ENCODE measurements at places on chromosomes 7 and 10.

- DNase-seq, result no peak
These were observed 110.0 kb upstream of the C7orf33 start for GRCh38 chr7:148480479-148481146.

DNA sequence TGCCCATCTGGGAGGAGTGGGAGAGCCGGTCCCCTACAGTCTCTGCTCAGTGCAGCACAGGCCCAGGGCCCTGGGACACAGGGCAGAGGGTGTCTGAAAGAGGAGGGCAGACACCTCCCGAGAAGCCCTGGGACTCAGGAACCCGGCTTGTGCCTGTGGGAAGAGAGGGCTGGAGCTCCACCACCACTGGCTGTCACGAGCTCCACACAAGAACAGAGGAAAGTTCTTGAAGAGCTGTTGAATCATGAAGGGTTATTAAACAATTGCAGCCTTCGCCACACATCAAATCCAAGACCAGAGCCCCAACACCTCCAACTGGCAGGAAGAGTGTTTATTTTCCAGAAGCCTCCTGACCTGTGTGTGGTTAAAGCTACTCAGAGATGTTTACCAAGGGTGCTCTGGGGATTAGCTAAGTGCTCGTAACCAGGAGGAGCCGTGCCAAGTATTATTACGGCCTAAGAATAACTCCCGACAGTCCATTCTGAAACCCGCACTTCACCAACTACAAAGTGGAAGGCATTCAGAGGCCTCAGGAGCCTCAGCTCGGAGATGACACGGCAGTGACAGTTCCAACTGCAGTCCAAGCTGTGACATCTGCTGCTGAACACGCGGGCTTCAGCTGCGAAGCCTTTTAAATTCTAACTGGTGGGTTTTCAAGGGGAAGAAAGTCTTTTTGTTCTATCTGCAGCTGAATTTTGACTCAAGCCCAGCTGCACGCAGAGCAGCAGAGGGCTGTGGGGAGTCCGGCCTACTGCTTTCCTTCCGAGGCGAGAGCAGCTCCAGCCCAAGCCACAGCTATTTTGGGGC, 75.1 kb downstream of the MAD1L1 start:
- DNase-seq, result no peak

- no peak for DNase-seq
These were observed 302.7 kb downstream of the RPS24 start for GRCh38 chr10:78336402-78336791.

DNA sequence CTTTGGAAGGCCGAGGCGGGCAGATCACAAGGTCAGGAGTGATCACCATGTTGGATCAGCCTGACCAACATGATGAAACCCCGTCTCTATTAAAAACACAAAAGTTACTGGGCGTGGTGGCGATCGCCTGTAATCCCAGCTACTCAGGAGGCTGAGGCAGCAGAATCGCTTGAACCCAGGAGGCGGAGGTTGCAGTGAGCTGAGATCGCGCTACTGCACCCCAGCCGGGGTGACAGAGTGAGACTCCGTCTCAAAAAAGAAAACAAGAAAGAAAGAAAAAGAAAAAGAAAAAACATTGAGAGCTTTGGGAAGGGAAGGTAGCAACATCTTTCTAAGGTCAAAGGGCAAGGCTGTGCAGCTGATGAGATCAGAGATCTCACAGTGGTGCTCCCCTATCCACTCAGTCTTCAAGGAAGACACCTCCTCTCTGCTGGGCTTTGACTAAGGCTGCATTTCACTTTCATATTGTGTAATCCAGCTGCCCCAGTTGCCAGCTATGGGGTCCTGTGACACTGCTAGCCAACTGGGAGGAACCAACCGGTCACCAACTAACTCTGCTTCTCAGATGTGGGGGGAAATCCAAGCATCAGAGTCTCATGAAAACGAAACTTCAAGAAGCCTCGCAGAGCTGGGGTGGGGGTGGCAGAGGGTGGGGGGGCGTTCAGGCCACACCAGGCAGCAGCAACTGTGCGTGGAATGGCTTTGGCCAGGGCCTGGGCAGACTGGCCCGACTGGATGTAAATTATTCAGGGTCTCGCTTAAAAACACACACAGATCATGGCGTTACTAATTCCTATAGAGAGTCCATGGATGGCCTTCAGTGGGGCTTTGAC, 1.5 kb downstream of the IL15RA start:
- peak; percentile 90 for DNase-seq

DNA sequence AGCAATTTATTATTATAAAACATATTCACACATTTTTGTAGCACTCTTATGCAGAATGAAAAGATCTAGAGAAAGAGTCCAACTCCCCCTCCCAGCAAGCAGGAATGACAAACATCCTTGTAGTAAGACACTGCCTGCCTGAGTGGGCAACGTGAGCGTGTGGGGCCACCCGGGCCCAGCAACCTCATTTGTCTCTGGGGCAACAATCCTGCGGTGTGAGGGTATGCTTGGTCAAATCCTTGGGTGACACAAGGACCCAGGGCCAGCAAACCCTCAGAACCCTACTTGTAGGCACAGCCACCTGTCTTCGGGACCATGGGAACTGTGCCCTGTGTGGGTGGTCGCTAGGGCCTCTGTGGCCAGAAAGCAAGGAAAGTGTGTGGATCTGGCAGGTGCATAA, 10.7 kb downstream of the RHEB start:
- no peak for DNase-seq

- DNase-seq, result peak; percentile 60
These were observed 19.5 kb downstream of the TSPAN33 start for GRCh38 chr7:129163875-129164544.

GRCh38 chr10:109746861-109747260, 176.4 kb downstream of the XPNPEP1 start:
- no peak for DNase-seq

- no peak for DNase-seq
These were observed 29.9 kb downstream of the ADRB1 start for GRCh38 chr10:114073395-114074186.

- DNase-seq, result peak; percentile 69
These were observed 1.3 kb upstream of the SLC26A5 start for GRCh38 chr7:103447073-103447960.

DNA sequence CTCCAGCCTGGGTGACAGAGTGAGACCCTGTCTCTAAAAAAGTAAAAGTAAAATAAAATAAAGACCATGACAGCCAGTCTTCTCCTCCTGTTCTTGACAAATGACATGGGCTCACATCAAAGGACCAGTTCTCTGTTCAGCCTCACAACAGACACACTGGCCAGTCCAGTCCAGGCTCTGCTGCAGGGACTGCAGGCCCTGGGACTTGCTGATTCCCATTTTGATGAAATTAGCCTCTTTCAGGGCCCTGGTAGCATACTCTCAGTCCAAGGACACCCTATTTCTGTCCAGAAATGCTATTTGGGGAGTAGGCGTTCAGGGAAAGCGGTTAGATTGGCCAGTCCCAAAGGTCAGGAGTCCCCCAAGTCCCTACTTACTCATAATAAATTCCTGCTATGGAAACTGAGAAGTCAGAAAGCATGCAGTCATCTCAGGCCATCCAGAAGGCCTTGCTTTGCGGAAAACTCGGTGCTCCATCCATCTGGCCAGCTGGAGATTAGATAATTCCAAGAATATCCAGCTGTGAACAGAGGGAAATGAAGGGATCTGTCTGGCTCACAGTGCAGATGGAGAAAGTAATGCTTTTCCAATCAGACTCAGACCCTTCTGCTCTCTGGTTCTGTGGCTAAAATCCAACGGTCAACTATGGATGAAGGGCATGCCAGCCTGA, 74.4 kb downstream of the RAB11FIP2 start:
- DNase-seq, result no peak

DNA sequence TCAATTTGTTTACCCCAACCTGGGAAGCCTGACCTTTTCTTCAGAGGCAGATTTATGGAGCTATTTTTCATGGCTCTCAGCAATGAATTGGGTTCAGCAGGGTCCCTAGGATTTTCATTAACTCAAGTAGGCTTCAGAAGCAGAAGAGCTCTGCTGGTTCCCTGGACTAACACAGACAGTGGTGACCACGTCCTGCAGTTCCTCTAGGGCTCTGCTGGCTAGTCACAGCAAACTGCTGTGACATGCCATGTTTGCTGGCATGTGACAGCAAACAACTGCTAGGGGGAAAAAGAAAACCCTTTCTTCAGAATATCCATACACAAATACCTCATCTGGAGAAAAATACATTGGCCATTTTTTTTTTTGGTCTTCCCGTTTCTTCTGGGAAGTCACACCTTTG, 13.2 kb downstream of the BAMBI start:
- no peak for DNase-seq

DNA sequence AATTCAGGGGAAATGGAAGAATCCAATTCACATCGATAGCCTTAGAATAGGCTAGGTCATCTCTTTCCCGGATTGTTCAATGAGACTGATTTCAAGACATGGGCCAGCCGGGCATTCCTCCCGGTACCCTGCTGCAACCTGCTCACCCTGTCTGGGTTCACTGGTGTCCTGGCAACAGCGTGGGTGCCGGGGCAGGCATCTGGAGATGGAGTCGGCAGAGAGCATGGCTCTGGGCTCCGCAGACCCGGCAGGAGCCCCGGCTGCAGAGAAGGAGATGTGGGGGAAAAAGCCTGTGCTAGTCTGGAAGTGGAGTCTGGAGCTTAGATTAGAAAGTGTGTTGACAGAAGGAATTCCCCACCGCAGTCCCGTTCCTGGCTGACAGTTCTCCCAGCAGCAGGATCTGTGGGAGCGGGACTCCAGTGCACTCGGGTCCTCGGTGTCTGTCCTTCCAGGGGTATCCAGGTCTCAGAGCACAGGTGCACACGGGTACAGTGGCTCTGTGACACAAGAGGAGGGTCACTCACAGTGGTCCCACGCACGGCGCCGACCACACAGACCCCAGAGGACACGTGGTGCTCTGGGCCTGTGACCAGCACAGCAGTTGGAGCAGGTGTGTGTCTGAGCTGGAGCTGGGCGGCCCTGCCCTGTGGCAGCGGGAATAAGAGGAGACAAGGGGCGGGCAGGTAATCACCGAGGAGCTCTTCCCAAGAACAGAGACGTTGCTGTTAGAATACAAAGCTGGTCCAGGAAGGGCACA, 65.7 kb upstream of the PITRM1 start:
- DNase-seq, result no peak

DNA sequence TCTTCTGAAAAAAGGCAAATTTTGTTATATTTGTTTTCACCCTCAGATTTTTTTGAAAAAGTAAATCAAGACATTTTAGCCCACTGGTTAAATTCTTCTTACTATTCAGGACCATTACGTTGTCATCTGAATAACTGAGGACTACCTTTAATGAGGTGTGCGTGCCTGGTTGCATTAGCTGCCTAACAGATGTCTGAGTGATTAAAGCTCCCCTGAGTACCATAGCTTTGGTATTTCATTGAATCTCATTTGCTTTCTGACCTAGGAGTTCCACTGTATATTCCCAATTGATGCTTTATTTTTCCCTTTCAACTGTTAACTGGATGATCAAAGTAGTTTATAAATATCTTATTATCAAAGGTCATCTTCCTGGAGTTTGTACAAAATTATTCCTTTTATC, 410.0 kb upstream of the SEMA3D start:
- no peak for DNase-seq

GRCh38 chr7:7967886-7968543, 581 bp upstream of the GLCCI1 start:
- no peak for DNase-seq

- no peak for DNase-seq
These were observed 74.6 kb downstream of the WDFY4 start for GRCh38 chr10:48759113-48759901.

- no peak for DNase-seq
These were observed 734.4 kb downstream of the PARD3 start for GRCh38 chr10:34080485-34081346.

DNA sequence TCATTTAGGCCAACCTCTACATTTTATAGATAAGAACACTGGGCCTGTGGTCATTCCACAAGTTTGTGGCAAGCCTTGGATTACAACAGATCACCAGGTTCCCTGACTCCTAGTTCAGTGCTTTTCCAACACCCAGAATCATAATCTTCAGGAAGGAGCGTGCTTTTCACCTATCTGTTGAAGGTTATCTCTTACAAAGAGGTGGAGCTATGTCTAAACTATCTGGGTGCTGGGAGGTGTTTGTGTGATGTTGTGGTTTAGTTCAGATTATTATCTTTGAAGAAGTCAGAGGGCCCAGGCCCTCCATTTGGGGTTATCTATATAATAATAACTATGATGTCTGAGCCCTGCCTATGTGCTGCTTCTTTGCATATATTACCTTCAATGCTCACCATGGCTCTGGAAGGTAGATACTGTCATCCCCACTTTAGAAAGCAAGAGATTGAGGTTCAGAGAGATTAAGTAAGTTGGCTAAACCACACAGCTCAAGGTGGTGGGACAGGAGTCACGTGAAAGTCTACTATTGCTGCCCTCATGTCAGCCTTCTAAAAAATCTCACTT, 24.0 kb downstream of the IL2RA start:
- DNase-seq, result no peak

DNA sequence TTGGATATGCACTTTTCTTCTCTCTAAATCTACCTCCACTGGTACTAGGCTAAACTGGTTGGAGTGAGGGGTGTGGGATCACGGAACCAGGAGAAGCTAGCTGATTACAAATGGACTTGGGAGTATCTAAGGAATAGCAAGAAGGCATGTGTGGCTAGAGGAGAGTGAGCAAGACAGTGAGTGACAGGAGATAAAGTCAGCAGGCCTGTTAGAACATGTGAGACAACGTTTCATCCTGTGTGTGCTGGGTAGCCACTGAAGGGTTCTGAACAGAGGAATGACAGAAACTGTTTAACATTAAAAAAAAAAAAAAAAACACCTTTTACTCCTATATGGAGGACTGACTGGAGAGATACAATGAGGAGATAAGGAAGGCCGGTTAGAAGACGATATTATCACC, 51.7 kb downstream of the ZNF438 start:
- no peak for DNase-seq

GRCh38 chr10:98344589-98345038, 70.4 kb downstream of the PYROXD2 start:
- DNase-seq, result no peak

DNA sequence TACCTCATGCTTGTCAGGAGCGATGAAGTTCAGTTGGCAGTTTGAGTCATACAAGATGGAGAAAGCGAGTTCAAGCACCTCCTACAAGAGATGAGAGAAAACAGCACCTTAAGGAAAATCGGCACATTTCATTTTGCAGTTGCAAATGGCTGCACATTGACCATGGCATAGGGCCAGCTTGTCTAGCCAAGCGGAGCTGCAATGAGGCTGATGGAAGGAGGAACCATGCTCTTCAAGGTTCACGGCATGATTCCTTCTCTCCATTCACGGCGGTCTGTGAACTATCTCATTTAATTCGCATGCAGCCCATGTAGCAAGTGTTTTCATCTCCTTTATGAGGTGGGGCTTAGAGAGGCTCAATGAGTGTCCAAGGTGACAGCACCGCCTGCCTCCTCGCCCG, 137.4 kb upstream of the AOAH start:
- DNase-seq, result no peak

DNA sequence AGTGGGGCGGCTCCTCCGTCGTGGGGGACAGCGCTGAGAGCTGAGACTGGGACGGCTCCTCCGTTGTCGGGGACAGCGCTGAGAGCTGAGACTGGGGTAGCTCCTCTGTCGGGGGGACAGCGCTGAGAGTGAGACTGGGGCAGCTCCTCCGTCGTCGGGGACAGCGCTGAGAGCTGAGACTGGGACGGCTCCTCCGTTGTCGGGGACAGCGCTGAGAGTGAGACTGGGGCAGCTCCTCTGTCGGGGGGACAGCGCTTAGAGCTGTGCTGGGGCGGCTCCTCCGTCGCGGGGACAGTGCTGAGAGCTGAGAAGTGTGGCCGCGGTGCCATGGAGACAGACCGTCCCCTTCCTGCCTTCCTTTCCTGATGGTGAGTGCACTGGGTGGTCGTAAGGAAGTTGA, 136.4 kb downstream of the DYNC2I1 start:
- no peak for DNase-seq

- peak; percentile 35 for DNase-seq
These were observed 120.1 kb downstream of the WDFY4 start for GRCh38 chr10:48804740-48805182.

All from GM13977 (cell line).